ENCODE measurements at places on chromosomes 2 and 18.

DNA sequence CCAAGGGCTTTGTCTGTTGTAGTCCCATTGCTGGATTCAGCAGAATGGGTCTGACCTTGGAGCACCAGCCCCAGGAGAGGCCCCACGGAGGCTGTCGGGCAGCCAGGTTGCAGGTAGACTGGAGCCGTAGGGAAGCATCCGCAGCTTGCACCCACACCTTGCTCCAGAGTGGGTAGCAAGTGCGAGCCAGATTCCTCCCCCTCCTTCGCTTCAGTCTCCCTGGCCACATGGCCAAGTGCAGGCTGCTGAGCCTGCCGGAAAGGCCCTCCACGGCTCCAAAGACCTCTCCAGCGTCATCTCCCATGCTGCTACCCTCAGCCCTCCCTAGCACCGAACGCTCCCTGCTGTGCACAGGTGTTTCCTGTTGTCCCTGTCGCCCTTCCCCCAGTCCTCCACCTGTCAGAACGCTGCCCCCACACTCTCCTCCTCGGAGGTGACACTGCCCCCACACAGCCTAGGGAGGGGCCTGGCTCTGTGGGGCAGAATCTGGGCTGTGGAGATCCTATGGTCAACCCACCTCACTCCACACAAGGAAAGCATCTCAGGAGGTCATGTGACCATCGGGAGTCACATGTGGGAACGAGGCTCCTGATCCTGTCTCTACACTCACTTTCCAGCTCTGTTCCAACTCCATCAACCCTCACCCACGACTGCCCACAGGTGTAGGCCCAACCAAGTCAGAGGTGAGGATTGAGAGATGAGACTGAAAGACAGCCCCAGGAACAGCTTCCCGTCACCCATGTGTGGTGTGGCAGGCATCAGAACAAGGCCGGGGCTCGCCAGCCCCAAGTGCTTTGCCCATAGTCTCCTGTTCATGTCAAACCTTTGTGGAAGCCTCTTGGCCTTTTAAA, 8.3 kb downstream of the KCNF1 start:
- no peak for DNase-seq

DNA sequence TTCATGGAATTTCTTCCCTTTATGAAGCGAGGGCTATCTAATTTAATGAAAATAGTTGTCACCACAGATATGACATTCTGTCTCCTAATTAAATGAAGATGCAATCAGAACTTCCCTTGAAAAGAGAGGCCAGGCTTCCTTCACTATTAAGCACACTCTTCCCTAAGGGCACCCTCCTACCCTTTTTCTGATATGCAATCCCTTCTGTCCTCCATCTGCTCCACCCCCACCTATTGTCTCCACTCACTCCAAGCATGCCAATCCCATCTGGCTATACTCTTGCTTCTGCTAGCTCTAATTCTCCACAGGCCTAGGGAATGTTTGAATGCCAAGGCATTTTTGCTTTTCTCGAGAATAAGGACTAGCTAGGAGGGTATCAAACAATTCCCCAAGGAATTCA, 818.4 kb upstream of the FSHR start:
- no peak for DNase-seq

- DNase-seq = no peak
These were observed 103.8 kb upstream of the RFX8 start for GRCh38 chr2:101578671-101579070.

DNA sequence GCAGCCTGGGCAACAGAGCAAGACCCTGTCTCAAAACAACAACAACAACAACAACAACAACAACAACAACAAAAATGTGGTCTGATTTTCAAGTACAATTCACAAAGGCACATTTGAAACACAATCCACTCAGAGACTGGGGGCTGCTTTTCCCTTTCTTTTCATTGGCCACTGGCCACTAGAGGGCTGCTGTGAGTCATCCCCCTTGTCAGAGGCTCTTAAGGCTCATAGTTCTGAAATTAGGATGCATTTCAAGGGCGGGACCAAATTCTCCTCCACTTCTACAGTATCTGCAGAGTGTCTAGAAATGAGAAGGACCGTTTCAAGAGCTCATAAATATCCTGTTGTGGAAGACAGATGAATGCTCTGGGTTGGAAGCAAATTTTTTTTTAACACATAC, 285.4 kb downstream of the NRXN1 start:
- no peak for DNase-seq

DNA sequence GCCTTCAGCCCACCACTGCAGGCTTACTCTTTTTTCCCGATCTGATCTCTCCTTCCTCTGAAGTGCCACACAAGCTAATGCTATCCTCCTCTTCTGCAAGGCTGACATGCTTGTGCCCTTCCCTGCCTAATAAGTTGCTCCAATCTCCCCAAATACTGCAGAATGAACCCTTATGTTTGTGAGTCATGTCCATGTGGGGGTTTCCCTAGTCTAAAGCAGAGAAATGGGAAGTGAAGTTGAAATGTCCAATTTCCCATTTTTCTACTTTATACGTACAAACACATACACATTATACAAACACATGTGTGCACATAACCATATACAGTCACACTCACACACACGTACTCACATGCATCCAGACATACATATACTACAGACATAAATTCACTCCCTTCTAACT, 288.1 kb upstream of the CELF4 start:
- no peak for DNase-seq

DNA sequence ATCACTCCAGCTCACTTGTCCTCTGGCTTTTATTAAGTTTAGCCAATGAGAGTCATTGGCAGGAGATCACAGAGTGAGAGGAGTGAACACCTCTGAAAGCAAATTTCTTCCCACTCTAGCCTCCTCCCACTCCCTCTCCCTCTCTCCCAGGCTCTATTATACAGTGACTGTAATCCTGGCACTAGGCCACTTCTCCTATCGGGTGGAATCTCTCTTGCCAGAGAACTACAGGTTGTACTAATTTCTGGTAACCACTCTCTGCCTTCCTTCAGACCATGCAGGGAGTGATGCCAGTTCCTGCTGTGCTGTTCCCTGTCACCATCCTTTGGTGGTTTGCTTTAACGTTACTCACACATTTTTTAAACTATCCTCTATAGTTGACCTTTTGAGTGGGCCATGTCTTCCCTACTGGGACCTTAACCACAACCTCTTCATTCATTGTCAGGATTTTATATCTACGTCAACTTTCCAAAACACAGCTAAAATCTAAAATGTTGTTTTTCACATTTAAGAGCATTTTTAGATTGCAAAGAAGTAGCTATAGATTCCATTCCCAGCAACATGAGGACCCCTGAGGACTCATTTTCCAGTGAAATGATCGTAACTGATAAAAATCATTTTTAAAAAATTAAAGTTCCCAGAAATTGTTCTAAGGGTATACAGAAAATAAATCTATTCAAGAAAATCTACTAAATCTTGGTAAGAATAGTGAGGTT, 217.1 kb downstream of the MREG start:
- DNase-seq = no peak

DNA sequence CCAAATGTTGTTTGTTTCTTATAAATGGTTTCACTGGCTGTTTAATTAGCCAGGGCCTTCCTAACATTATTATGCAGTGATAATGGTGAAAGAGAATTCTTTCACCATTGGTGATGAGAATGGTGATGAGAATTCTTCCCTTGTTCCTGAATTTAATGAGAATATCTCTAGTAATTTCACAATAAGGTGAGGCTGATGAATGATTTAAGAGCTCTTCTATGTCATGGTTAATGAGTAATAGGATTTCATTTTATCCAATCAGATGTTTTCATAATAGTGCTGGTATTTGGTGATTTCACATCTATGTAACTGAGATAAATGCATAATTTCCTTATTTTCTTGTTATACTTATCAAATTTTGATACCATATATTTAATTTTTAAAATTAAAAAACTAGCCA, 535.7 kb upstream of the ZEB2 start:
- no peak for DNase-seq

GRCh38 chr2:3656762-3657721, 958 bp upstream of the ALLC start:
- DNase-seq = no peak

- no peak for DNase-seq
These were observed 58.3 kb downstream of the EFEMP1 start for GRCh38 chr2:55865096-55865835.

GRCh38 chr18:79613186-79613931, 66.2 kb upstream of the CTDP1 start:
- no peak for DNase-seq

GRCh38 chr2:223944166-223944702, 901 bp downstream of the WDFY1 start:
- DNase-seq = no peak

DNA sequence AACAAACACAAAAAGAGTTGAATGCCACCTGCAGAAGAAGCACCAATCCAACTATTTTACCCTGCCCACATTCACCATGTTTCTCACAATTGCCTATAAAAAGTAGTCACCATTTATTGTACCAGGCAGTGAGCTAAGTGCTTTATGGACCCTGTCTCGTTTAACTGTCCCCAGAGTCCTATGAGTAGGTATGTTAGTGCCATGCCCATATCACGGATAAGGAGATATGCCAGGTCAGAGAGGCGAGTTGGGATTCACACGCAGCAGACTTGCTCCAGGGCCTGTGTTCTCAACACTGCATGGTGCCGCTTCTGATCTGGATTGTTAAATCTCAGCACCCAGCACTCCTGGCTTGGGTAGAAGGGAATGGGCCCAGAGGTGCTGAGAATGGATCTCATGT, 49.1 kb upstream of the CYP1B1 start:
- no peak for DNase-seq
